ENCODE measurements at places on chromosomes 11 and 22.
A peak's percentile ranks its signal among the peaks of the same experiment; 100 is the strongest.

DNA sequence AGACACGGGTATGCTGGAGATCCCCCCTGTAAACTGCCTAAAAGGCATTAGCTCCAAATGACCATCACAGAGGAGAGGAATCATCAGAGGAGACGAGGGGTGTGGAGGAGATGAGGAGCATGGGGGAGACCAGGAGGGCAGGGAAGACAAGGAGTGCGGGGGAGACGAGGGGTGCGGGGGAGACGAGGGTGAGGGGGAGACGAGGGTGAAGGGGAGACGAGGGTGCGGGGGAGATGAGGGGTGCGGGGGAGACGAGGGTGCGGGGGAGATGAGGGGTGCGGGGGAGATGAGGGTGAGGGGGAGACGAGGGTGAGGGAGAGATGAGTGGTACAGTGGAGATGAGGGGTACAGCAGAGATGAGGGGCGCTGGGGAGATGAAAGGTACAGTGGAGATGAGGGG, 17.5 kb upstream of the GAL start:
- DNase-seq: peak; percentile 57

- DNase-seq: peak; percentile 56
Observed at GRCh38 chr11:44267750-44268613, 42.0 kb downstream of the ALX4 start.

GRCh38 chr11:45282081-45282480, 4.1 kb downstream of the SYT13 start:
- DNase-seq: no peak

DNA sequence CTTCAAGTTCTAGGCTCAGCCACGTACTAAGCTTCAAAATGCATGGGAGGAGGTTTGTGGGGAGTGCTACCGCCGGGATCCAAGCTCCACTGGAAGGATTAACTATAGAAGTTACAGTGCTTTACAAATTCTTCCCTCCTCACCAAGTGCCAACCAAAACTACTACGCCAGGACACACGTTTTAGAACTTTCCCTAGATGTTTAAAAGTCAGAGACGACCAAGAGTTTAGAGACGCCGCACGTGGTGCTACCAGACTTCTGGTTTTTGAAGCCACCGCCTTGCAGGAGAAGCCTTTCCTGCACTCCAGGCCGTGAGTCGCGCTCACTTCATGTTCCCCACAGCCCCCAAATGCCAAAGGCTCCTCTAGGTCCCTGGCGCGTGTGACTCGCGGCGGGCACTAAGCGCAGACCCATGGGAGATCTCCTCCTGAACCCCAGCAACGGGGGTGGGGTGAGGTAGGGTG, 734 bp downstream of the SNU13 start:
- DNase-seq: no peak

DNA sequence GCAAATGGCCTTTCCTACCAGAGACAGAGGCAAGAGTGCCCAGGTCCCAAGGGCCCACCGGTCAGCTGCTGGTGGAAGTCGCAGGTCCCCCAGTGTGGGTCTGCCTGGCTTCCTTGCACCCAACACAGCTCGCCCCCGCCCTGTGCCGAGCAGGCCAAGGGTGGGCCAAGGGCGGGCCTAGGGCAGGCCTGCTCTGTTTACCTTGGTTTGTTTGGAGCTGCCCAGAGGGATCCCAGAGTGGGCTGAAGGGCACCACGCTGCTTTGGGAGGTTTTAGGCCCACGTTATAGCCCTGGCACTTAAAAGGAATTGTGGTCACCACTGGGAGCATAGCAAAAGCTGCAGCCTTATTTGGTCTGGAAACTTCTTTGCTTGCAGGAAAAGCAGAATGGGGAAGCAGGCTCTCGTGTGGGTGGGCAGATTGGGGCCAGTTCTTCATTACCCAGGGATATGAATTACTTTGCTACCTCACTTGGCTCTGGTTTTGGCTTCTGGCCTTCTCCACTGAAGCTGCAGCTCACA, 38.0 kb downstream of the MRGPRD start:
- DNase-seq: no peak

DNA sequence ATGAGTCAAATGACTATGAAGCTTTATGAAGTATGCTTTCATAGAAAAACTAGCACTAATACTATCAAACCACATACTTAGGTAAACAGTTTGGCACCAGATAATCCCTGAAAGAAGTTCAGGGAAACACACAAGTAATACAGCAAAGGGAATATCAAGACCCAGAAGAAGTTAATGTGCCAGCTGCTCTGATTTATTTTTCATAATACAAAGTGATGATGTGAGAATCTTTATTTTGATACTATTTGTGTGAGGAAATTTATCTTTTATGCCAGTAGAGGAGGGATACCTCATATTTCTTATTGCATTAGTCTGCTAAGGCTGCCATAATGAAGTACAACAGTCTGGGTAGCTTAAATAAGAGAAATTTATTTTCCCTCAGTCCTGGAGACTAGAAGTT, 67.7 kb upstream of the ANO3 start:
- no peak for DNase-seq

DNA sequence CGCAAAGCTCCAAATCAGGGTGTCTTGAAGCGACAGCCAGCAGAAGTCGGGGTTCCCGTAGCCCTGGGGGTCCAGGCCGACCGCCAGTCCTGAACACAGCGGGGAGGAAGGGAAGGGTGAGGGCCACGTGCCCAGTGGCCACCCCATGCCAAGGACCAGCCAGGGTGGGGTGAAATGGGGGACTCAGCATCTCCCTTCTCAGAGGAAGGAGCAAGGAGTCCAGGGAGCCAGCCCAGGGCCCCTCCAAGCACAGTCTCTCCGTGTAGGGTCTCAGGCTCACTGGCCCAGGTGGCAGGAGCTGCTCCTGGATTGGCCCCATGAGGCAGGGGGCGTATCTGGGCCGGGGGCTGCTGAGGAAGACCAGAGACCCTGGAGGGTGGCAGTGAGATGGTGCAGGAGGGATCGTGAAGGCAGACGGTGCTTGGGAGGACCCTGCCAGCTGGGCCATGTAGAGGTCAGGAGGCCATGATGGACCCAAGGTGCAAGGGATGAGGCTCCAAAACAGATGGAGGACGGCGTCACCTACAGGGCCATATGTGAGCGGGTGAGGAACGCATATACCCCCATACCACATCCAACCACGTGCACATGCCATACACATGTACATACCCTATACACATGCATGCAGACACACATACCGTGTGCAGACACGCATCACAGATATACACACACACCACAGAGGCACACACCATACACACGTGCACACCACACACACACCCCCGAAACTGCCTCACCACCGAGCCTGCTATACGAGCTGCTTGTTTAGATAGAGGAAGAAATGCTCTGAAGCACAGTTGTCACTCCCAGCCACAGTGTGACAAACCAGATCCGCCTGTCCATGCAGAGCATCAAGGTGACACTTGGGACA, 34.4 kb downstream of the TRMU start:
- DNase-seq: no peak

DNA sequence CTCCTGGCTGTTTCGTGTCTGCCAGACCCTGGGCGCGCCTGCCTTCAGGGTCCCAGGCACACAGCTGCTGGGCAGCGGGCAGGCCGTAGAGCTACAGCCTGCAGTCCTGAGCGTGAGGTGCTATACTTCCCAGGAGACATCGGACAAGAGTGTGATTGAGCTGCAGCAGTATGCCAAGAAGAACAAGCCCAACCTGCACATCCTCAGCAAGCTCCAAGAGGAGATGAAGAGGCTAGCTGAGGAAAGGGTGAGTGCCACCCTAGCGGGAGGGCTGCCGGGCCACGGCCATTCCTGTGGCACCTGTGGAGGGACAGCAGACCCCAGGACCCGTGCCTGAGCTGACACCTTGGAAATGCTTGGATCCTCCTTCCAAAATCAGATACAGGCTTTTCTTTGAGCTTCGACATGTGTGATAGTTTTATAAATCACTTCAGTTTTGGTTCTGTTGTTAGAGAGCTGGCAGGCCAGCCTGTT, 7.1 kb upstream of the RANBP1 start:
- no peak for DNase-seq

- no peak for DNase-seq
Observed at GRCh38 chr11:125621995-125622394, 3.0 kb upstream of the CHEK1 start.

DNA sequence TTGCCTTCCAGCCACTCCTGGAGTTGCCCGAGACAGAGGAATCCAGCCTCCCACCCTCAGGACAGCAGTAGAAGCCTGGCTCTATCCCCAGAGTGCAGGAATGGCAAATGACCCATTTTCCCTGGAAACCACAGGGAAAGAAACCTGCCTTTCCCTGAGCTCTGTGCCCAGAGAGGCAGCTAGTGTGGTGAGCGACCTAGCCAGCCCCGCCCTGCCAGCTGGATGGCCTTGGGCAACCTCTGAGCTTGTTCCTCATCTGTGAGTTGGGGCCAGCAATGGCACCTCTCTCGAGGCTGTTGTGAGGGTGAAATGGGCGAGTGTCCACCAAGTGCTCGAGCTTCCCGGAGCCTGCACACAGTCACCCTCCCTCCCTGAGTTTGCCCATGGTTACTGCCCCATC, 3.7 kb downstream of the OMP start:
- DNase-seq: no peak

DNA sequence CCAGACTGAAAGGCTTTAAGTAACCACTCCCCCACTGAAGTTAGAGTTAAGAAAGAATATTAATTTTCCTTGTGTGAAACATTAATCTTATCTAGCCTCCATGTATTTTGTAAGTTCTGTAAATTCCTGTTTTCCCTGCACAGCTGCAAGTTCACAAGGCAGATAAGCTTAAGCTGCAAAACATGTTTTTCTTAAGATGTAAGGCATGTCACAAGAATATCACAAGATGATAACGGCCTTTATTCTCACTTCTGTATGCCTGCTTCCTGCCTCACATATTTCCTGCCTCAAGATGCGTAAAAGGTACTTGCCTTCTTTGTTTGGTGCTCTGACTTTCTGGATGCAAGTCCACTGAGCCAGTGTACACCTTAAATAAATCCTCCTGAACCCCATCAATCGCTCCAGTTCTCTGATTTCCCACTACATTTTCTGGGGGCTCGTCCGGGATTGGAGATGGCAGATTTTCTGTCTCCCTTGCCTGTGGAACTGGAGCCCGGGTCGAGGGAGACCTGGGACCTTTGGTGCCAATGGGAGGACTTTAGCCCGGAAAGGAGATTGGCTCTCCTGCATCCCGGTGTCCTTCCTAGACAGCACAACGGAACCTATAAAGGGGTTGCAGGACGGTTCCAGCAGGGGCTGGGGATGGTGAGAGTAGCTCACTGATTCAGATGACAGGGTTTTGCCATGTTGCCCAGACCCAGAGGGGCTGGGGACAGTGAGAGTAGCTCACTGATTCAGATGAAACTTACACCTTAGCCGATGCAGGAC, 30.2 kb downstream of the PPARA start:
- no peak for DNase-seq

- no peak for DNase-seq
Observed at GRCh38 chr11:249062-249461, 12.3 kb downstream of the PSMD13 start.

DNA sequence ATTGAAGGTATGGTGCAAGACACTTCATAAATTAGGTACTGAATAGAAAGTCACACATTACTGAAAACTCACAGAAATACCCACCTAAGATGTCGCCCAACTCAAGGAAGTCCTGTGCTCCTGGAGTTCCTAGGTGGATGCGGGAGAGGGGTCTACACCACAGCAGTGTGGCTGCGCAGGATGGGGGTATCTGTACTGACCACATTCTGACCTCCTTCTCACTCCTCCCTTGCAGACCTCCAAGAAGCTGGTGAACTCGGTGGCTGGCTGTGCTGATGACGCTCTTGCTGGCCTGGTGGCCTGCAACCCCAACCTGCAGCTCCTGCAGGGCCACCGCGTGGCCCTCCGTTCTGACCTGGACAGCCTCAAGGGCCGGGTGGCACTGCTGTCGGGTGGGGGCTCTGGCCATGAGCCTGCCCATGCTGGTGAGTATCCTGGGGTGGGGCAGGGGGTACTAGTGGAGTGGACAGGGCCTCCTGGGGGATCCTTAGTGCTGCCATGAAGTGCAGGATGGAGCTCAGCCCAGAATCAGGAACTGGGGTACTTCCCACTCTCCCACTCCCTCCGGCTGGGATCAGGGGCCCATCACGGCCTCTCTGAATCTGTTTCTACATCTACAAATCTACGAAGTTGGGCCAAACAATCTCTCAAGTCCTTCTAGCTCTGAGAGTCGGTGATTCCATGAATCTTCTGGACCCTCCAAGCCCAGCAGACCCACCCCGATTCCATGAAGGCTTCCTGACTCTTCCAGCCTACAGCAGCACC, 4.9 kb downstream of the TKFC start:
- DNase-seq: no peak

- no peak for DNase-seq
Observed at GRCh38 chr11:69409812-69410645, 71.4 kb upstream of the LINC01488 start.

- DNase-seq: no peak
Observed at GRCh38 chr11:80155412-80156017, 714.7 kb upstream of the TENM4 start.

- DNase-seq: no peak
Observed at GRCh38 chr11:120950880-120951279, 73.0 kb upstream of the TBCEL start.

- no peak for DNase-seq
Observed at GRCh38 chr22:50434849-50435248, 40.0 kb downstream of the SBF1 start.

GRCh38 chr22:38218661-38219622, 17.1 kb downstream of the MAFF start:
- DNase-seq: peak; percentile 92

DNA sequence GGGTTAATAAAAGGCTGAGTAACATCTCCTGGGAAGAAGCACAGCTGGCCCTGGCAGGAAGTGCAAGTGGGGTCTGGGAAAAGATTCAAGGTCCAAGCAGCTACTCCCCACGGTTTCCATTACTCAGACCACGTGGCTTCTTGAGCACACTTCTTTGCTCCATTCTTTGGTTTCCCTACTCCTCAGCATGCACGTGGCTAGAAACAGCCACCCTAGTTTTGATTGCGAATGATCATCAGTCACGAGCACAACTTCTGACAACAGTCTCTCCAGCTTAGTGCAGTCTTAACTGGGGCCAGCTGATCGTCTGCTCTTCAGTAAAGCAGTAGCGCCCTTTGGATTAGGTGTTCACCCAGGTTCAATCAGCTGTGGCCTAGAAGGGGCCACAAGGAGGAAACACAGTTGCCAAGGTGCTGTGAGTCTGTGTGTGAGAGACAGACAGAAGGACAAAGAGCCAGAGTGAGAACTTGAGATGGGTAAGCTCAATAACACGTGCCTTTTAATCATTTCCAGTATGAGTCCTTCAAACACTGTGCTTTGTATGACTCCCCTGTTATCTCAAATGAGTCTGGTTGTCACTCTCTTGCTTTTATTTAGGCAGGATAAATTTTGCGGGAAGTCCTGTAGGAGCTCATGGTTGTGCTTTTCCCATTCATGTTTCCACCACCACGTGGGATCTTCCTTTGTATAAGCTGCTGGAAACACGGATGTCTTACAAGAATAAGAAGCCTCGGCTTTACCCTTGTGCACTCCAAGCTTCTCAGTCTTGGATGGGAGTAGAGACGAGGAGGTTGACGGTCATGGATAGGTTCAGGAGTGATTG, 901 bp upstream of the PARVA start:
- no peak for DNase-seq

- DNase-seq: no peak
Observed at GRCh38 chr11:58574881-58575280, 775 bp downstream of the LPXN start.

All from sciatic nerve (tissue), 2 donors.